Stimulated activated CD4-positive, alpha-beta T cell treated with anti-CD3 and anti-CD28 coated beads, Interleukin-12 subunit alpha, Interleukin-12 subunit beta, amount 100 ng/mL, for 4 hours (primary cell): ENCODE measurements at places on chromosomes 5 and 9.

DNA sequence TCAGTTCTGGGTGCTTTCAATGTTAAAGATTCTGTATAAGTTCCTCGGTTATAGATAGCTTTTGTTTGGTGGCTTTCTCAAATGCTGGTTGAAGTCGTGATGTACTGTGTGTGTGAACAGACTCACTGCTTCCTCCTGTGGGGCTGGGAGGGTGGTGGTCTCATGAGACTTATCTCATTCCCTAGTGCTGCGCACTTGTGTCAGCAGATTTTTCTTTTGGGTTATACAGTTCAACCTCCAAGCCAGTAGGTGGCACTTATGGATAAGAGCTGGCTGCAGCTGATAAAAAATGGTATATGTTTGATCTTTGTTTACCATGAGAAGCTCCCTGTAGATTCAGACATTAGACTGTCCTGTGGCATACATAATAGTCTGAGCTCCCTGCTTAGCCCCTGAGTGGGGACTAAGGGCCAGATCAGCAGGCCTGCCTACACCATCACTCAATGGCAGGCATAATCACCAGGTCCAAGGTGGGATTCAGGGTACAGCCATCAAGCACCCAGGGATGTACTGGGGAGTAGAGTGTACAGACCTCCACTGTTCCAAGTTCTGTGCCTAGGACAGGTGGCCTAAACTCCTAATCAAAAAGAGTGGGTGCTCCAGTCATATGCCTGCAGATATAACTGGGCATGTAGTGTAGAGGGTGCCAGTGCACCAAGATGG lies 174.2 kb downstream of the OXCT1 start:
- DNase-seq, result no peak

DNA sequence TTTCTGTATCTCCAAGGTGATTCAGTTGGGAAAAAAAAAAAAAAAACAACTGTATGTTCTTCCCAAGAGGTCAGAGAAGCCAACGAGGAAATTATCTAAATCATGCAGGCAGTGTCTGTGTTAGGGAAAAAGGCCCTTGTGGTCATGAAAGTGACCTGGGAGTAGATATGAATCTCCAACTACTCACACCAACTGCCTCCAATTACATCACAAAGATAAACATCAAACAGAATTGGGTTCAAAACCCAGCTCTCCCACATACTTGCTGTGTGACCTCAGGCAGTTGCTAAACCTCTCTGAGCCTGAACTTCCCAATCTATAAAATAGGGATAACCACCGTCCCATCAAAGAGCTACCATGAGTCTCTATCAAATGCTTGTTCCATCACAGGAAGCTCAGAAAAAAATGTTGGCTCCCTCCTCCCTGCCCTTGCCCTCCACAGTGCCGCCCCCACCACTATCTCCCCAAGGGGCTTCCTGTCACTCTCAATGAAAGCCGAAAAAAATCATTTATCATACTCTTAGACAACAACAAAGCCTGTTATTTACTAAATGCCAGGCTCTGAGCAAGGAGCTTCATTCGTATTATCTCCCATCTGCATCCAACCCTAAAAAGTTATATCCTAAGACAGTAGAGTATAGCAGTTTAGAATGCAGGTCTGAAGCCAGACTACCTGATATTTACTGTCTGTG lies 42.9 kb downstream of the CDK5RAP2 start:
- DNase-seq, result no peak

GRCh38 chr5:39599721-39600431 lies 175.1 kb upstream of the DAB2 start:
- DNase-seq, result no peak

DNA sequence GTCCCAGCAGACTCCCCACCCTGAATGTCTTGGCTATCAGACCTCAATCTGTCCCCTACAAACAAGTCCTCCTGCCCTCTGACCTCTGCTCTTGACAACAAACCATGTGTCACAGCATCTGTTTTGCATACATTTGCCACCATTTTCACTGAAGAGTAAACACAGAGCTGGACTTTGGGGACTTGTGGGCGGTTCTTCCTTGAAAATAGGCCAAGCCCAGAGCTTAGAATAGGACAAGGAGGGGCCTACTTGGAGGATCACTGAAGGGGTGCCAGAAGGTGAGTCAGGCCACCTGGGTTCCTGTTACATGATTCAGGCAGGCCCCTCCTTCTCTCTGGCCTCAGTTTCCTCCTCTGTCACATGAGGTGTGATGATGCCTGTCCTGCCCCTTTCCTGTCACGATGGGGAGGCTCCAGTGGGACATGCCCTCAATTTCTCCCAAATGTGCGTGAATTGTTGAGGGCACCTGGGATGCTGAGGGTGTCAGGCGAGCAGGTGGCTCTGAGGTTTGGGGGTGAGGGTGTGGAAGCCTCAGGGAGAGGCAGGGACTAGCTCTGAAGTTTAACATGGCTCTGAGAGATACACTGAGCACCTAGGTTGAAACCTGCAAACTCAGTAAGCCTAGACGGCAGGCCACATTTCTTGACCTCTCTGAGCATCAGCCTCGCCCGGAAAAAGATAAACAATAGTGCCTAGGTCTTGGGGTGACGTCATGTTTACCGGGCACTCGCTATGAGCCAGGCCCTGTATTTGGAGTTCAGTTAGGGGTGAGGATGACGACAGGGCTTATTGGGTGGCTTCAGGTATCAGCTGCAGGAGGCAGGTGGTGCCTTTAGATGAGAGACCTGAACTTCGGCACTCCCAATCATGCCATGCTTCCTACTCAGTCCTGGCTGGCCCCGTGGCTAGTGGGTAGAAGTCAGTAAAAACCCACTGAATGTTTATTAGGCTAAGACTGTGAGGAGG lies 107.6 kb upstream of the PITX1 start:
- DNase-seq, result no peak

DNA sequence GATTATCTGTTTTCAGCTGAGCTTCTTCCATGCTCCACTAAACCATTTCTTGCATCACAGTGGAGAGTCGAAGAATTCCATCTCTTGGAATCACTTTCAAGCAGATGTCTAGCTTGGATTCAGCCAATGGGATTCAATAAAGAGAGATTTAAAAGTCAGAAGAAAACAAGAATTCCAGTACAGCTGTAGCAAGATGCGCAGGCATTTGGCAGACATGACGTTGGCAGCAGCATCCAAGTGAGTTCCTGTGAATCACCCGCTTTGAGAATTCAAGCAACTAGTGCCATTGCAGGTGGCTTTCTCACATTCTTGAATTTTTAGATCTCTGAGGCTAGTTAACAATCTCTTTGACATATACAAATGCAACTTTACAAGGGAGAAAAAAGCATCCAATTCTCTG lies 467.0 kb downstream of the CDH10 start:
- no peak for DNase-seq

DNA sequence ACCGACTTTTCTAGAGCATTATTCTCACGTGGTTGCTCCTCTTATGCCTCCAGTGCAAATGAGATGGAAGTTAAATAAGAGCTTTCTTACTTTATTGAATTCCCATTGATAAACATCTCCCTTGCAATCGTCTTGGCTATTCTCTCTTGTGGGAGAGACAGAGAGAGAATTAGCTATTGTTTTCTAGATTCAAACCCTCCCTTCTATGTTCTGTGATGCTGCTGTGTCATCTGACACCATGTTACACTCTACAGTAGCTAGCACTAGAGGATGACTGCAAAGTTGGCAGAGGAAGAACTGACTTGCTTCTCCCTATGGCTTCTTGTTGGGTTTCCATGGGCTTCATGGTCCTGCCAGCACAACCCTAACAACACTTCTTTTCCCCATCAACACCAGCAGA lies 134.6 kb upstream of the RANBP3L start:
- DNase-seq, result no peak

- DNase-seq, result no peak
Measured at GRCh38 chr5:156361436-156362109, 34.6 kb downstream of the SGCD start.

- DNase-seq, result peak; percentile 30
Measured at GRCh38 chr9:100714372-100715099, 136.7 kb downstream of the CAVIN4 start.

DNA sequence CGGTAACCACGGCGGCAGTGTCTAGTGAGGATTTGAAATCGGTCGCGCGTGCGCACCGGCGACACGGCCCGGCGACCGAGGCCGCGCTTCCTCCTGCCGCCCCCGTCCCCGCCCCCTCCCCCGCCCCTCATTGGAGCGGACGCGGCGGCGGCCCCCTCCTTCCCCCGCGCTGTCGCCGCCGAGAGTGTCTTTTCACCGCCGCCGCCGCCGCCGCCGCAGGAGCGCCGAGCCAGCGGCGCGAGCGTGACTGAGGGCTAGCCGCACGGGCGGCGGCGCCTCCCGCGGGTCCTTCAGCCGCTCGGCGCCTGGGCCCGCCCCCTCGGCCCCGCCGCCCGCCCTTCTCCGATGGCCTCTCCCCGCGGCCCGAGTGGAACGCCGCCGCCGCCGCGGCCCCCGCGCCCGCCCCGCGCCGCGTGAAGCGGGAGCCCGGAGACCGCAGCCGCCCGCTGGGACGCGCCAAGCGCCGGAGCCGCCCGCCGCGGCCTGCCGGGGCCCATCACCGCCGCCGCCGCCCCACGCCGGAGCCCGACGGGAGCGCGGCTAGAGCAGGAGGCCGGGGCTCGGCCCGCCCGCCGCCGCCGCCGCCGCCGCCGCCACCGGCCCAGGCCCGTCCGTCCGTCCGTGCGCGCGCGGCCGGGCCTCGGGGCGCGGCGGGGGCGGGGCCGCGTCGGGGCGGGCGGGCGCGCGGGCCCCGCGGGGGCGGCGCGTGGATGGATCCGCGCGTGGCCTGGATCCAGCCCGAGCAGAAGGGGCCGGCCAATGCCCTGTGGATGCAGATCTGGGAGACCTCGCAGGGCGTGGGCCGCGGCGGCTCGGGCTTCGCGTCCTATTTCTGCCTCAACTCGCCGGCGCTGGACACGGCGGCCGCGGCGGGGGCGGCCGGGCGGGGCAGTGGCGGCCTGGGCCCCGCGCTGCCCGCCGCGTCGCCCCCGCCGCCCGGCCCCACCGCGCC lies at the start of gene TENT4A:
TENT4A (plus strand) TSS at position 159 of the 952 bp plus-strand sequence; CDS start at position 711, 552 bp downstream.
- peak; percentile 12 for DNase-seq

DNA sequence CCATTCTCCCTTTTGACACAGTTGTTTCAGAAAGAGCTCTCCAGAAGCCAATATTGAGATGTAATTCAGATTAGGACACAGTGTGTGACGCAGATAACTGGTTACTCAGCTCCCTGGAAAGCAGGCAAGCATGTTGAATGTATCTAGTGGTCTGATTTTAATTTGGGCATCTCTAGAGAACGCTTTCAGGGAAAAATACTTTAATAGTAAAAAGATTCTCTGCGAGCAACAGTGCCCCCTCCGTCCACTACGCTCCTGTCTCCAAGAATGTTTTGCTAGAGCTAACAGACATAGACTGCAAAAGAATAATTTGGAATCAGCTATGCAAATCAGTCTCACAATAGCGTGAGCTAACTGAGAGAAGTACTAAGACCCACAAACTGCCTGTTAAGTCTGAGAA lies 23.3 kb downstream of the CFAP90 start:
- DNase-seq, result no peak

- no peak for DNase-seq
Measured at GRCh38 chr5:83277953-83278352, 193.6 kb upstream of the VCAN start.

DNA sequence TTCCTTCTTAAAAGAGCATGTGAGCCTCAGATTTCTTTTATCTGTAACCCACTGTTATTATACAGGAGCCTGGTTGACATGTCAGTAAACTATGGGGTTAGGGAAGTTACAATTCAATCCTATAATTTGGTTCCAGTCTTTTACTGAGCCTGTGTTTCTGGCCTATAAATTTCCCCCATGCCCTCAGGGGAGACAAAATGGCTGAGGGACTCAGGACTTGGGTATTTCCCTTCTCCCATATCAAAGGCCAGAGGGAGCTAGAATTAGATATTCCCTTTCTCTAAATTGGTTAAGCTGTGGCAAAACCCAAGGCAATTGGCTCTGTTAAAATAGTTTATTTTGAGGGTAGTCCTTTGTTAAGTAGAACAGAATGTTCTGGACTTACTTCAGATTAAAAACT lies 823.2 kb downstream of the TLE1 start:
- no peak for DNase-seq

DNA sequence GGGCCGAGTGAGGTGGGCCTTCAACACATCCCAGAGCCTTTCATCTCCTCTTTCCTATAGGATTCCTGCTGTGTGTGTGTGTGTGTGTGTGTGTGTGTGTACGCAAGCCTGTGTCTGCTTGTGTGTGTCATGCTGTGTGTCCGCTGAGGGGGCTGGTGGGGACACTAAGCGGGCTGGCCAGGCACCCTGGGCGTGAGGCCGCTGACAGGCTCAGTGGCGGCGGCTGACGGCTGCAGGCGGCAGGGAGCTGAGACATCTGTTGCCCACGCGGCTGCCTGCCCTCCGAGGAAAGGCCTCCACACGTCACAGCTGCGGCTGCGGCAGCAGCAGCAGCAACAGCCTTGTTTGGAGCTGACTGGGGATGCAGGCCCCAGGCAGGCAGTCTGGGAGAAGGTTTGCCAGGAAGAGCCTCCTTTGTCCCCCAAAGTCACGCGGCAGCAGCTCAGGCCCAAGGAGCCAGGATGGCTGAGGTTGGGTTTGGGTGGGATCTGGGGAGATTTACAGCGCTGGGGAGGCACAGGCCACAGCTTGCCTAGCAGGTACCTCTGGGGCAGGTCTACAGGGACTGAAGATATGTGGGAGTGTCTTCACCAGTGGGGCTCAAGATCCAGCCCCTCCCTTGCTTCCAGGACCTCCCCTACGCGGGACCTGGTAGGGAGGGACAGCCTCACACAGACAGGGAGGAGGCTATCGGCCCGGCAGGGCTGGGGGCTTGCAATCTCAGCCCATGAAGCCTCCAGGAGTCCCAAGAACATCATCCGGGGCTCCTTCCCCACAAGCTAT lies 1.8 kb downstream of the PDLIM4 start:
- no peak for DNase-seq

GRCh38 chr9:128055344-128056040 lies 11.6 kb downstream of the NAIF1 start:
- DNase-seq, result no peak

- DNase-seq, result no peak
Measured at GRCh38 chr5:179215576-179215975, 129.7 kb downstream of the ADAMTS2 start.

DNA sequence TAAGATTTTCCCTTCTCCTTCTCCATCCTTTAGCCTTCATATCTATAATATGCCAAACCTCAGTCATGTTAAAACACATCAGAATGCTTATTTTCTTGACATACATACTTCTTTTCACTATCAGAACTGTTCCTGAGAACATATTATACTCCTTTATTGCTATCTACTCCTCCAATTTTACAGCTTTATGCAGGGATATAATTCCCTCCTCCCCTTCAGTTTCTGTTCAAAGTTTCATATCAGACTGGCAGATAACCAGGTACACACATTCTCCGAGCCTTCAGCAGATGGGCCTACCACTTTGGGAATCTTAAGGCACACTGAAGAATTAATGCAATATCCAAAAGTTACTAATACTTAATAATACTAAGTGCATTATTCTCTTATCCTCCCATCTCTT lies 29.1 kb downstream of the FAM169A start:
- DNase-seq, result no peak

- DNase-seq, result no peak
Measured at GRCh38 chr5:158832731-158833130, 267.0 kb downstream of the EBF1 start.

DNA sequence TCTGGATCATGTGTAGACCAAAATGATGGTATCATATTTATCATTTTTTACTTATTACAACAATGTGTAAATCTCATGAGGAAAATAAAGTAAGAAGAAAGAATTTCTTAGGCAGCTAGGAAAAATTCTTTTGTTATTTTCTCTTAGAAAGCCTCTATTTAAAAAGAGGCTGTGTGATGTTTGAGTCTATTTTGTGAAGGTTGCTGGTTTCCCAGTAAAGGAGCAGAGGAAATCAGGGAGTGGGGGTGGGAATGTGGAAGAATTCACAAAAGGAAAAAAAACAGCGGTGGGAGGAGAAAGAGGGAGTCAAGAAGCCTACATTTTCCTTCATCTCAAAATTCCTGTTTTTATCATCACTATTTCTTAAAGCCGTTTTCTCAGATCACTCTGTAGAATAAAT lies 20.1 kb downstream of the PTCH1 start:
- no peak for DNase-seq
